Suprapubic skin (tissue), 4 donors: ENCODE measurements at places on chromosomes 1 and 21. TPM values are rescaled to one million over a fixed set of nuclear protein-coding genes. Genes with fewer than 3 reads are reported as not detected.

DNA sequence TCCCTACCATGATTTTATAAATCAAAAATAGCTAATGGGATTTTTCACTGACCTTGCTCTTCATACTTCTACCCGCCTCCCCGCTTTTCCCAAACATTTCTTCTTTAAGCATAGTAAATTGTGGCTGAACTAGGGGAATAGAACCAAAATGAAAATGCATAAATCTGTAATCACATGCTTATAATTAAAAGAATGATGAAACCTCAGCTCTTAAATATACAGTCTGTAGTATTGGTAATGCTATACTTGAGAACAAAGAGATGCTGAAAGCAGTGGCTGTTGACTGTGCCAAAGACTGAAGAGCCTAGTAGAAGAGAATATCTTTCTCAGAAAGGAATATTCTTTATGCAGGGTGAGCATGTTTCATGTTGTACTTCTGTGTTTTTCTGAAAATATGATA is 249.1 kb downstream of the GREM2 start:
- no peak overlapping the region for H3K4me3 ChIP-seq
- DNase-seq = no peak
- H3K27ac ChIP-seq = no peak overlapping the region
- H3K27me3 ChIP-seq = no peaks in the 10 kb centered on the region
- H3K36me3 ChIP-seq = no peaks in the 10 kb centered on the region
- H3K4me1 ChIP-seq = no peaks in the 10 kb centered on the region

DNA sequence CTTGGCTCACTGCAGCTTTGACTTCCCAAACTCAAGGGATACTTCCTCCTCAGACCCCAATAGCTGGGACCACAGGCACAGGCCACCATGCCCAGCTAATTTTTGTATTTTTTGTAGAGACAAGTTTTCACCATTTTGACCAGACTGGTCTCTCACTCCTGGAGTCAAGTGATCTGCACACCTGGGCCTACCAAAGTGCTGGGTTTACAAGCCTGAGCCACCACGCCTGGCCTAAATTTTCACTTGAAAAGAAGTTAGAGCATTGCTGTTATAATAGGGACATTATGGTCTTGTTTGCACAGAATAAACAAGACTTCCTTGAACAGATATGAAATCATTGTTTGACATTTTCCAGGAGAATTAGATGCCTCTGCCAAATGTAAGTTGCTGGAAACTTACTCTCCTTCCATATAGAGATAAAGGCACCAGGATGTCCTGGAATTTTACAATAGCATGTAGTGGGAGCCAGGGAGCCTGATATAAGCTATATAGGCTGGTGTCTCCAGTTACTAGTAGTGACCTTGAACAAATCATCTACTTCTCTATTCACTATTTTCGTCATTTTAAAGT is 16.9 kb downstream of the SLC35A3 start:
- H3K27ac ChIP-seq = no peak overlapping the region
- H3K4me3 ChIP-seq = no peak overlapping the region
- no peaks in the 10 kb centered on the region for H3K4me1 ChIP-seq

DNA sequence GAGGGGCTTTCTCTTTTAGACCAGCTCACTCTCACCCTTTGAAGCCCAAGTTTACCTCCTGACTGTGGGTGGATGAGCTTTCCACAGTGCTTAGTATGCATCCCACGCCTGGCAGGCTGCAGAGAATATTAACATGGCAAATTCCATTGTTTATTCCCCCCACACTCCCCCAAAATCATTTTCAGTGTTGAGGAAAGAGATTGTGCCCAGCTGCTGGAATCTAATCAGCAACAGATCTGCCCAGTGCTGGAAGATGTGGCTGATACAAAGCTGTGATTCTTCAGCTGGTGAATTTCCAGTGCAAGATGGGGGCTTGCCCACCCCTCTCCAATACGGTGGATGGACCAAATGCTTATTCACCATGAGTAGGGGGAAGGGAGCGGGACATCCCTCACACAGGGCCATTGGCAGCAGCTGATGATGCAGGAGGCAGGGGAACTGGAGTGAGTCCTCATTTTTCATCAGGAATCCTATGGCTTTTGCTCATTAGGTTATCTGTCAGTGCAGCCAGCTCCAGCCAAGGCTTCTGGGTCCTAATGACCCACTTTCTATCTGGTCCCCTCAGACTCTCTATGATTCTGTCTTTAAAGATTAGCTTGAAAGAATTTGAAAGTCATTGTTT is 39.7 kb upstream of the KCNA3 start:
- no peaks in the 10 kb centered on the region for H3K4me1 ChIP-seq
- H3K36me3 ChIP-seq = no peaks in the 10 kb centered on the region
- no peak overlapping the region for H3K27ac ChIP-seq
- no peaks in the 10 kb centered on the region for H3K27me3 ChIP-seq
- DNase-seq = no peak

GRCh38 chr1:201685485-201685884 is 143.5 kb upstream of the IPO9 start:
- no peak overlapping the region for H3K27ac ChIP-seq
- H3K4me1 ChIP-seq = peaks cover 3% of the 10 kb centered on the region
- no peaks in the 10 kb centered on the region for H3K36me3 ChIP-seq
- no peak for DNase-seq
- H3K27me3 ChIP-seq = no peaks in the 10 kb centered on the region
- no peak overlapping the region for H3K4me3 ChIP-seq

GRCh38 chr1:108703939-108704338 is 8.8 kb upstream of the FNDC7 start:
- peaks cover 7% of the 10 kb centered on the region for H3K4me1 ChIP-seq
- no peak for DNase-seq
- no peak overlapping the region for H3K4me3 ChIP-seq
- H3K27me3 ChIP-seq = no peaks in the 10 kb centered on the region

TTC39A gene
- total RNA-seq = 10.6 TPM

DNA sequence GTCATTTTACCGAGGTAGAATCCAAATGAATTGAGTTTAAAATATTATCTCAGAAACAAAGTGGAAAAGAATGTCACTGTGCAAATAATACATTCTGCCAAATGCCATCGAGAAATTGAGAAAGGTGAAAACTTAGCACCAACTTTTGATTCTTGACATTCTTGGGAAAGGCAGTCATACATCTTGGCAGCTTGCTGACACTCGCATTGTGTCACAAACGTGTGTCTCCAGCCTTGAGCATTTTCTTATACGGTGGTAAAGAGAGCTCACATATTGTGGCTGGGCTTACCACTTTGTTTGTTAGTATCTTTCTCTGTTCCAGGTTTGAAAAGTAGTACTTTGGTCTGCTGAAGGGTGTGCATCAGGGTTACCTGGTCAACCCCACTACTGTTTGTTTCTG is 1456.1 kb downstream of the BRINP3 start:
- H3K4me1 ChIP-seq = no peaks in the 10 kb centered on the region
- no peak overlapping the region for H3K27ac ChIP-seq
- no peaks in the 10 kb centered on the region for H3K36me3 ChIP-seq
- DNase-seq = no peak
- H3K4me3 ChIP-seq = no peak overlapping the region
- no peaks in the 10 kb centered on the region for H3K27me3 ChIP-seq

DNA sequence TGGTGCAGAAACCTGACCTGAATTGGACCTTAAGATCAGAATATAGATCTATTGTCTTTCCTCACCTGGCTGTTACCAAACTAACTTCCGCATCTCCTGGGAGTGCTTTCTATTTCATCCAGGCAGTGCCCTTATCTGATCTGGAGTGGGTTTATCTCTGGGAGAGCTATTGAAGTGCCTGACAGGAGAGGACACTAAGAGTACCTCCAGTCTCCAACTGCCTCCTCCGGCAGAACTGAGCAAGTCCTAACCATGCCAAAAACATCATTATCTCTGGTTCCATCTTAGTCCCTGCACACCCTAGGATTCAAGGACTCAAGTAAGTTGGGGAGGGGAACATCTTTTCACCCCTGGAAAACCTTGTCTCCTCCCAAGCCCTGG is 12.4 kb upstream of the KCNJ15 start:
- no peaks in the 10 kb centered on the region for H3K27me3 ChIP-seq
- no peaks in the 10 kb centered on the region for H3K36me3 ChIP-seq
- H3K4me3 ChIP-seq = no peak overlapping the region
- no peak for DNase-seq
- H3K27ac ChIP-seq = no peak overlapping the region

- H3K27ac ChIP-seq = no peak overlapping the region
- DNase-seq = no peak
- no peaks in the 10 kb centered on the region for H3K27me3 ChIP-seq
- no peaks in the 10 kb centered on the region for H3K4me1 ChIP-seq
Measured at GRCh38 chr1:92329347-92330129, 30.7 kb downstream of the RPAP2 start.

OR2T29 gene
- not detected for total RNA-seq
